EH (cell line): ENCODE measurements at places on chromosomes 4 and X.

DNA sequence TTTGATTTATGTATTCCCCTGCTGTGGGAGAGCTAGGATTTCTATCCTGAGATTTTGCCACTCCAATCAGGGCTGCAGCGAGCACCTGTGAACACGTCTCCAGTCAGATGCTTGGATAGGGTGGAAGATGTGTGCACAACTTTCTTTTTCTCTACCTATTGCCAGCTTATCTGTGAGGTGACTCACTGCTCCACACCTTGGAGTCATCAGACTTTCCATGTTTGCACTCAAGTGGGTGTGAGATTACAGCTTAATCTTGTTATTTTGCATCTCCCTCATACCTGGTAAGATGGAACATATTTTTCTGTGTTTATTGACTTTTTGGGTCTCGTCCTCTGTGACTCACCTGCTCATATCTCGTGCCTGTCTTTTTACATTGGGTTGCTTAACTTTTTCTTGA, 32.2 kb downstream of the PSAPL1 start:
- no peak for DNase-seq

DNA sequence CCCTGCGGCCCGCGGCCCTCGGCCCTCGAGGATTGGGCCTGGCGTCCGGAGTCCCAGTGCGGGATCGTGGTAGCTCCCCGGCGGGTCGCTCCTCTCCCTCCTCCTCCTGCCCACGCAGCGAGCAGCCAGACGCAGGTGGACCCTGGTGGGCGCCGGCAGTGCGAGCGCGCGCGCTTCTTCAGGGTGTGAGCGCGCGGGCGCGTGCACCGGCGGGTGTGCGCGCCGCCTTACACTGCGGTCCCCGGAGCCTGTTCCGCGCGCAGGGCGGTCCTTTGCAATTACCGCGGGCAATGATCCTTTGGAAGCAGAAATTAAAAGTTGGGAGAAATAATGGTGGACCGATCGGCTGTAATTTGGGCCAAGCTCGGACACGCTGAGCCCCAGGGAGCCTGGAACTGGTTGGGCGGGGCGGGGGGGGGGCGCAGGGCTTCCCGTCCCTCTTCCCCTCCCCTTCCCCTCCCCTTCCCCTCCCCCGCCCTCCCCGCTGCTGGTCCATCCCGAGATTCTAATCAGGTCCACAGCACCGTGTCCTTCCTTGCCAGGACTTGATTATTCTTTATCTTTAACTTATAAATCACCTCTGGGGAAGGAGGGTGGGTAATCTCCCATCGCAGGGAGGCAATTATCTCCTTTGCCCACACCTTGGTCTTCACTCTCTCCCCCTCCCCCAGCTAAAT, 1.6 kb upstream of the NKX1-1 start:
- no peak for DNase-seq

DNA sequence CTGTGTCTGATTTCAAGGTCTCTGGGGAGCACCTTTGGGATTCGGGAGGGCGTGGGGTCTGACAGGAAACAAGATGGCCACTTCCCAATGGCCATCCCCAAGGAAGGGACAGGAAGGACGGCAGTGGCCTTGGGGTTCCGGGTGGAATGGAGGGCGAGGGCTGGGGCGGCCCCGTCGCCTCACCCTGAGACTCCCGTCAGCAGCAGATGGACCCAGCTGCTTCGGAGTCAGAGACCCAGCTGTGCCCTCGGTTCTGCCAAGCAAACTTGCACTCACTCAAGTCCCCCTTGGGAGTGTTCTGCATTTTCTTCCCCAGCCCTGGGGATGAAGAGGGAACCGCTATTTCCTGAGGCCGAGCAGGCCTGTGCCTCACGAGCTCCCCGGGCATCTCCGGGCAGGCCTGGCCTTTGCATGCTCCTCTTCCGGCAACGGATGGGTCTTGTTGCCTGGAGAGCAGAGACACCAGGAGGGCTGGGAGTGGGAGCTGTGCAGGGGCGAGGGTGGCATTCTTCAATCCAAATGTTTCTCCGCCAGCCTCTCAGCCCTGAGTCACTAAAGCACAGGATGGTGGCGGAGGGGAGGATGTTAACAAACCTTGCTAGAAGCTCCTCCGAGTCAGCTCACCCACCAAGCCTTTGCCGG, 6.8 kb upstream of the DUSP9 start:
- DNase-seq, result no peak

DNA sequence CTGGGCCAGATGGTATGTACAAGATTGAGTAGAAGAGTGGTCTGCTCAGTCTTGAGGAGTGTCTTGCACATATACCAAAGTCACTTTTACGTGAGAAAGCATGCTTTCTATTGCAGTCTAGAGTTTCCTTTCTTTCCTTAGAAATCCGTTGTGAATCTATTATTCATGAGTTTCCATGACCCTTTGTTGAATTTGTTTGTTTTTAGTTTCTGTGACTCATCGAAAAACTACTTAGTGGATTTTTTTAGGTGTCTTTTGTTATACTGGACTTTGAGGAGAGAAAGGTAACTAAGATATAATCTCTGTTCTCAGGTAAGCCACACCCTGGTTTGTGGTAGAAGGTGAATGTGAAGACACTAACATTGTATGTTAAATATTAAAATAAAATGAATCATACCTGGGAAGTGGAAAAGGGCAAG, 23.0 kb downstream of the GALNT7 start:
- DNase-seq, result peak; percentile 34

GRCh38 chr4:62940229-62940628, 1469.0 kb downstream of the TECRL start:
- DNase-seq, result no peak

DNA sequence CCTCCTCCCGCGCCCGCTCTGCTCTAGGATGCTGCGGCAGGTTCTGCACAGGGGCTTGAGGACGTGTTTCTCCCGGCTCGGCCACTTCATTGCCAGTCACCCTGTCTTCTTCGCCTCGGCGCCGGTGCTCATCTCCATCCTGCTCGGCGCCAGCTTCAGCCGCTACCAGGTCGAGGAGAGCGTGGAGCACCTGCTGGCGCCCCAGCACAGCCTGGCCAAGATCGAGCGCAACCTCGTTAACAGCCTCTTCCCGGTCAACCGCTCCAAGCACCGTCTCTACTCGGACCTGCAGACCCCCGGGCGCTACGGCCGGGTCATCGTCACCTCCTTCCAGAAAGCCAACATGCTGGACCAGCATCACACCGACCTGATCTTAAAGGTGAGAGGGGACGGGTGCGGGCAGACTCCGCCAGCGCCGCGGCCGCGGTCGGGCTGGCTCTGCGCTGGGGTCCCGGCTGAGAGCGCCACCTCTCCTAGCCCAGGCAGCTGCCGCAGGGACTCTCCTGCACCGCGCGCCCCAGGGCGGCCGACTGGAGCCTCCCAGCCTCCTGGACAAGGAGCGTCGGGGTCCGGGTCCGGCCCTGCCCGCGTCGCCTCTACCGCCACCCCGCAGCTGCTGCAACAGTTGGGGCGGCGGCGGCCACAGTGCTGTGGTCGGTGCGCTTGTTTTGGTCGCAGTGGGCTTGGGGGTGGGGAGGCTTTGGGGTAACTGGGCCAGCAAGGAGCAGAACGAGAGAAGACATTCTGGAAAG, at the start of gene PTCHD1:
PTCHD1 (plus strand) TSS at position 2 of the 752 bp plus-strand sequence; CDS start at position 29, 27 bp downstream.
- no peak for DNase-seq

DNA sequence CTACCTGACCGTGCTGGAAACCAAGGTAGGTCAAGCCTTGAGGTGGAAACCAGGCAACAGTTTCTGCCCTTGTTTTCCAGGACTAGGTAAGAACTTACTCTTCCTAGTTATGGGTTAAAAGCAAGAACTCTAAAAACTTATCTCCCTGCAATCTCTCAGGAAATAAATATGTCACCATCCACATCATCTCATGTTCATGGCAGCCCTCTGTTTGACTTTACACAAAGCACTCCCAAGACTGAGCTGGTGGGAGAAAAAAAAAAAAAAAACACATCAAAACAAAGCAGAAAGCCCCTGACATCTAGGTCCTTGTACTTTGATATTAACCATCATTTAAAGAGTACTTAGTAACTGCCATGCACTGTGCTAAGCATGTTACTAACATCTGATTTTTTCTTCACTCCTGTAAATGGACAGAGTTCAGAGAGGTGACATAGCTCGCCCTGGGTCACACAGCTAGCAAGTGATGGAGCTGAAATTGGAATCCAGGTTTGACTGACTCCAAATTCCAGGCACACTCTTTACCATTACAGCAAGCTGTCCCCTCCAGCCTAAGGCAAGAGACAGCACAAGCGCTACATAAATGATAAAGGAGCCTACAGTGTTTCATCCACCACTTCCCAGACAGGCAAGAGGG, 102.8 kb upstream of the NOCT start:
- DNase-seq, result no peak

DNA sequence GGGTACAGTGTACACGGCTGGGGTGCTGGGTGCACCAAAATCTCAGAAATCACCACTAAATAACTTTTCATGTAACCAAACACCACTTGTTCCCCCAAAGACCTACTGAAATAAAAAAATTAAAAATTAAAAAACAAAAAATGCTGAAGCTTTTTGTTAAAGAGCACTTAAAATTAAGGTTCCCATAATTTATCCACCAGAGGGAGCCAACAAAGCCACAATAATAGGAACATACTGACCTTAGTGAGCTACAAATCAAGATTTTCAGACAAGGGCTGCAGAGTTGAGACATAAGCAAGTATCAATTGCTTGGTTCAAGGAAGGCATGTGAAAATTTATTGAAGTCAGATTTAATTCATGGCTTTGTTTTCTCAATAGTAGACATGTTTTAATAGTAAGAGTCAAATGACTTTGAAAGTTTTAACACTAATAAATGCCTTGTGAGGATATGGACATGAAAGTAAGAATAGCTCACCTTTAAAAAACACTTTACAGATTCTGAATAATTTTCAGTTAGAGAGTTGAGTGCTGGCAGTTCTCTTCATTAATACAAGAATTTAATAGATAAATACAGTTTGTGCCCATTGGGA, 43.0 kb upstream of the SCOC start:
- DNase-seq, result peak; percentile 46

DNA sequence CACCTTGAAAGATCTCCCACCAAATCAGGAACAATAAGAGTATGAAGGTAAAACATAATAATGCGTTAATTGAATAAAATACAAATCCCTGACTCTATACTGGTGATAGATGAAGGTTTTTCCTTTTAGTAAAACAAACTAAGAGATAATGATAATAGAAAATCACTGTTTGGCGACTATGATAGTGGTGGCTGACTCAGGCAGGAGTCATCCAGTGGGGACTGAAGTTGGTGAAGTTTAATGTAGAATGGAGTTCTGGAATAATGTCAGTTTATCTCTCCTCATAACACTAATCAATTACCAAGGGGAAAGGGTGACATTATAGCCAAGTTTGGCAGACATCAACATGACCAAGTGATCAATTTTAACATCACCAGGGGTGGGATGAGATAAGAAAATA, 21.3 kb downstream of the ABCG2 start:
- peak; percentile 68 for DNase-seq

GRCh38 chr4:4867375-4868039, 8.0 kb downstream of the MSX1 start:
- DNase-seq, result no peak

- no peak for DNase-seq
Measured at GRCh38 chrX:23292988-23293651, 41.5 kb upstream of the PTCHD1 start.

DNA sequence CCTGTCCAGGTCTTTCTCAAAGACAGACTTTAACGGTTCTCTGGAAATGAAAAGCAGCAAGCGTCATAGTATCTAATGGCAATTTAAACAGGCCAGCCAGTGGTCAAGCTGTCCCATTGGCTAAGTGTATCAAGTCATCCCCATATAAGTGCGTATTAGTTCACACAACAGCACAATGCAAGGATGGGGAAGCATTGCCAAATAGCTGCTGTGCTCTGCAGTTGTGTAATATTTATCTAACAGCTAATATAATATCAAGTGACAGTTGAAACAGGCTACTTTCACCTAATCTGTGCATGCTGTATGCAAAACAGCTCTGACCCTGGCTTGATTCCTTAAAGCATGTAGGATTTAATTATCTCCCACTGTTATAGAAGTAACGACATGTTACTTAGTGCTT, 134.8 kb upstream of the PPARGC1A start:
- DNase-seq, result peak; percentile 24

DNA sequence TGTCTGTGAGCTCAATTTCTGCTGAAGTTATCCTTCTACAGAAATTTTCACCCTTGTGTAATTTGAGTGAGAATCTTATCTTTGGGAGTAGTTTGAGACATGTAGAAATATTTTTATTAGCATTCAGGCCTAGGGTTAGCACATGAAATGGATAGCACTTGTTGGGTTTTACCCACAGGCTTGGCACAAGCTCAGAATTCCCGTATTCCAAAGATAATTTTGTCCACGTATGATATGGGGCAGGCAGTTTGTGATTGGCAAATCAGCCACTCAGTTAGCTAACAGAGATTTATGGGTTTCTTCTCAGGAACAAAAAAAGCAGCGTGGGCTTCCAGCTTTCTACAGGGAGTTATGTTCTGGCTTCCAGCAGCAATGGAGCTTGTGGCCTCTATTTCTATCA, 117.9 kb upstream of the DCAF8L1 start:
- no peak for DNase-seq

DNA sequence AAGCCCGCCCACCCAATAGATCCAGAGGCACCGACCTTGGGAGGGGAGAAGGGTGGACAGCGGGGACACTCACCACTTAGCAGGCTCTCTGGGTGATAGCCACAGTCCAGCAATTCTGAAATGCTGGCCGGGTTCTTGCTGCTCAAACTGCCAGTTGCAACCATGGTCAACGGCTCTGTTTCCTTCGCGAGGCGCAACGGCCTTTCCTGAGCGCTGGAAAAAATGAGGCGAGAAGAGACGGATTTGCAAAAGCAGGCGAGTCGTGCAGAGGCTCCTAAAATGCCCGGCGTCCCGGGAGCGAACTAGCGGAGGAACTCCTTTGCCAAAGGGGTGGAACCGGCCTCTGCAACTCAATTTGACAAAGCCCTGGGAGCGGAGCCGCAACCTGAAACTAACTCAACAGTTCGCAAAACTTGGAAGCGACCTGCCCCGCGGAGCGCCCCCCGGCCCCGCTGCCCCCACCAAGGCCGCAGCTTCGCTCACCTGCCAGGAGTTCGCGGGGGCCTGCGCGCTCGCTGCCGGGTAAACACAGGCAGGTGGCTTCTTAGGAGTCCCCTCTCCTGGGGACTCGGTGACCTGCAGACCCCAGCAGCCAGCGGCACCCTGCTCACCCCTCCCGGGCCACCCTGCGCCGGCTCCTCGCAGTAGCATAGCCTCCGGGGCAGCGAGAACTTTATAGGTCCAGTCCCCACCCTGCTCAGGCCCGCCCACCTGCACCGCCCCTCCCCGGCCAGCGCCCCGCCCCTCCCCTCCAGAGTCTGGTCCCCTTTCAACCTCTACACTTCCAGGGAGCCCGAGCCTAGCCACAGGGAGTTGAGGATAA, at the start of gene DDIT4L:
DDIT4L (minus strand) TSS at position 649 of the 823 bp plus-strand sequence; CDS start at position 164, 485 bp downstream.
- DNase-seq, result peak; percentile 56

DNA sequence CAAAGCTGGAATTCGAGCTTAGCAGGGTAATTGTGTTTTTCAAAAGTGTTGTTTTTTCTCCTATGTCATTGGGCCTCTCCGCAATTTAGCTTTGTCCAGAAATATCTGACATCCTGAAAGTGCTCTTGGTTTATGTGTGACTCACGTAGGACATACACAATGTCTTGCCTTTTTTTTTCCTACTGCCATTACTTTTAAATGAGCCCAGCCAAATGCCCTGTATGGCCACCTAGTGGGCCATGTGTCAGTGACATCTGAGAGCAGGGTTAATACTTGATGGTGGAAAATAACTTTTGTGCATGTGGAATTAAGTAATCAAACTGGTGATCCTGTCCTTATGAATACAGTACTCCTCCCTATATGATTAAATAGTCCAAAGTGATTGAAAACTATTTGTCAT, 1411.1 kb upstream of the TENM3 start:
- peak; percentile 1 for DNase-seq
